Caki2 (cell line): ENCODE measurements at places on chromosomes 3 and 15.

DNA sequence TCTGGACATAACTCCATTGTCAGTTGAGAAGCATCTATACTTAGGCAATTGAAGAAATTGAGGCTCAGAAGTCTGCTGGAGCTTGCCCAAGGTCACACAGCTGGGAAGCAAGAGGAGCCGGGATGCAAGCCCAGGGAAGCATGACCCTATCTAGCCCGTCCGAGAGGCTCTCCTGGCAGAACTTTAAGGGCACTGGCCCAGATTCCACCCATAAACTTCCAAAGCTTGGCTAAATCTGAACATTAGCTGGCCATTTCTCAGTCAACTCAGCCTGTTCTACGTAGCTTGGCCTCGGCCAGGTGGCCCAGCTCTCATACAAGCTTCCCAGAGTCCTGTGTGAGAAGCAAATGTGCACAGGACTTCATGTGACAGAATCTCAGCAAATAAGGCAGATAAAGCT, 75.8 kb downstream of the LRIG1 start:
- DNase-seq: no peak

DNA sequence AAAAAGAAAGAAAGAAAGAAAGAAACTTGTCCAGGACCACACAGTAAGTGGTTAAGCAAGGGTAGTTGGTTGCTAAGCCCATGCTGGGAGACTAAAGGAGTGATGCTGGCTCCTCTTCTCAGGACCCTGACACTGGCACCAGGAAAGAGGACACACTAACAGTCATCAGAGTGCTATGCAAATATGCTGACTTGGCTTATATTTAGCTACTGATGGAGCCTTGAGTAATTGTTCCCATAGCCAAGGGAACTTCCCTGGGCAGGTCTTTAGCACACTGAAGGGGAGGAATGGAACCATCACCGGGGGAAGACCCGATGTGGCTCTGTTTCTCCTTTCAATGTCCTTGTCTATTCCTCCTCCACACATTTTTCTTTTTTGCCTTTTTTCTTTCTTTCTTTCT, 6.2 kb downstream of the TMEM40 start:
- no peak for DNase-seq

GRCh38 chr15:68380456-68380855, 51.5 kb downstream of the ITGA11 start:
- DNase-seq: no peak

DNA sequence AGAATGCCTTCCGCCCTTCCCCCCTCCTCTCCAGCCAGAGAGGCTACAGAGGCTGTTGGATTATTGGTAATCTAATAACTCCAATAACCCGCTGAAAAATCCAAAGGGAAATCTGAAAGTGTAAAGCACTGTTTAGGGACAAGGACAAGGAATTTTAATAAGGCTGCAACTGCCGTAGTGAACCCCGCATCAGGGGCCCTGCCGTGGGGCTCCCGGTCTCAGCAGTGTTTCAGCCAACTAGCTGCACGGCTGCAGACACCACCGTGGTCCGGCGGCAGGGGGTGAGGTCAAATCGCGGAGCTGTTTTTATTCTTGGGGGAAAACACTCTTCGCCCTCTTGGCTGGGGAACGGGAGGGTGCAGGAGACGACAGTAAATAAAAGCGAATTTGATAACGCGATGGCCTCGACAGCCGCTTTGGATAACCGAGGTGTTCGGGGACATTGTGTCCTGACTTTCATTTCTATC, 6.1 kb downstream of the BCL6 start:
- DNase-seq: no peak

DNA sequence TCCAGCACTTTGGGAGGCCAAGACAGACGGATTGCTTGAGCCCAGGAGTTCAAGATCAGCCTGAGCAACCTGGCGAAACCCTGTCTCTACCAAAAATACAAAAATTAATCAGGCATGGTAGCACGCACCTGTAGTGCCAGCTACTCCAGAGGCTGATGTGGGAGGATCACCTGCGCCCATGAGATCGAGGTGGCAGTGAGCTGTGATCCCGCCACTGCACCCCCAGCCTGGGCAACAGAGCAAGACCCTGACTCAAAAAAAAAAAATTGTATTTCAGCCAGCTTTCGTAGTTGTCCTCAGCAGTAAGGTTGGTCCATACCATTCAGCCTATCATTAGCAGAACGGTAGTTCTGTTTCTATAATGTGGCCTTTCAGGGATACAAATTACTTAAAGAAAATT, 66.6 kb upstream of the FURIN start:
- DNase-seq: no peak

DNA sequence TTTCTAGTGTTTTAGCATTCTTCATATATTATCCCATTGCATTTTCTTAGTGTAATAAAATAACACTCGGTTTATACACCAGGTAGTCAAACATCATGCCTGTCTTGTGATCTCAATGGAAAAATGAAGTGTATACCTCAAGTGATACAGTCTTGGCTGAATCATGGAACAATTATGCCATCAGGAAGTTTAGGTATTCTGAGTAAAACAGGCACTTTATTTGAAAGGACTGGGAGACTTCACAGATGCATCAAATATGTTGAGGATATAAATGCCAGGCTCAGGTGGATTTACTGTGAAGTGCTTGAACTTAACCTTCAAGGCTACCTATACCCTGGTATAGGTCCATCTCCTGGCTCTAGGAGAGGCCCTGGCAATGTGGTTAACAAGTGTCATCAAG, 8.5 kb downstream of the TGFBR2 start:
- DNase-seq: no peak

DNA sequence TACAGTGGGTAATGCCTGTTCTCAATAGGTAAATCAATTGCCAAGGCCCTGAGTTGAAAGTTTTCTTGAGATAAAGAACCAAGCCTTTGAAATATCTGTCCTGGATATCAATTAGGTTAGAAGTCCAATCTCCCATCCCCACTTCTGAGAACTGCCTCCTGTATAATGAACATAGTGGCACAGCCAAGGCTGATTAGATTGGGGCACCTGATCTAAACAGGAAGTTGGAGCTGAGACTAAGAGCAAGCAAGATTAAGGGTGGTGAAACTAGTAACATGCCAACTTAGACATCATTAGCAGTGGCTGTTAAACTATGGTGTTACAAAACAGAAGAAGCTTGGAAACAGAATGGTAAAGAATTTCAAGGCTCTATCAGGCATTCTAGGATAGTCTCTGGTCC, 137.7 kb upstream of the TMEM108 start:
- DNase-seq: no peak

DNA sequence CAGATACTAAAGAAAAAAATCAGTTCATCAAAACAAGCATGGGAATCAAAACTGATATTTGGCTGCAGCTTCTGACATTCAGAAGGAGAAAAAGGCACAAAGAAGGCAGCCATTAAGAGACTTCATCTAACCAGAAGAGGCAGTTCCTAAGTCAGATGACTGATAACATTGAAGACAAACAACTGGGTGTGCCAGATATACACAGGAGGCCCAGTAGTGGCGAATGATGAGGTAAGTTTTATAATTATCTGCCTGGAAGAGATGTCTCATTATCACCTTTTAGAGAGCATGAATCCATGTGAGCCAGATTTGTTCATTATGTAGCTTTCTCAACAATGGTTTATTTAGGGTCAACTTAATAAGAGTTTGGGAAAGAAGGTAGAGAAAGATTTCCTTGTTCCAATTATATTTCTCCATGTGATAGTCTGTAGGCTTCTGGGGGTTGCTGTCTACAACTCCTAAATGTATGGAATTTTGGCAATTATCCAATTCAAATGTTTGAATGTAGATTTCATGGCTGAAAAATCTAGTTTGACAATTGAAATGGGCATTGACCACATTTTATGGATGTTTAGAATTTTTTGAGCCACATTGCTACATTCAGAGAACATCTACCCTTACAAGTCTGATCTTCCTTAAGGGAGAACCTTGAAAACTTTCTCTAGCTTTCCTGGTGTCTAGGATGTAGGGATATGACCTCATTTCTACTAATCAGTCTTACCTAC, 50.4 kb upstream of the RASGRF1 start:
- DNase-seq: no peak

DNA sequence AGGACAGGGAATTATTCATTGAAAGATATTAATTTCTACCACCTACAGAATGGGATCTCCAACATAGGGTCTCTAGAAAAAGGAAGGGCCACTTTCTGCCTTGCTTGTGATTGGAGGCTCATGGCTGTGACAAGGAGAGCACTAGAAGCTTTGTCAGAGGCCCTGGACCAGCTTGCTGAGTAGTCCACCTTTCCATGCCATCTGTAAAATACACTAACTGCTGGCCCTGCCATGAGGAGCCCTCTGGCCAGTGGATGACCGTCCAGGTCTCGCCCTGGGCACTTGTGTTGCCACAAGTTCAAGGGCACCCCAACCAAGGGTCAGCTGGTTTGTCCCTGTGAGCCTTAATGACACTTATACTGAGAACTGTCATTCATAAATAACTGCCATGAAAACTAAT, 1.6 kb upstream of the SYNM start:
- no peak for DNase-seq

- DNase-seq: peak; percentile 64
Measured at GRCh38 chr3:73029321-73029796, 32.1 kb upstream of the EBLN2 start.
